Epithelial cell of proximal tubule (primary cell): ENCODE measurements at places on chromosomes 13 and 19. TPM values are rescaled to one million over a fixed set of nuclear protein-coding genes. Genes with fewer than 3 reads are reported as not detected.

- DNase-seq, result peak; percentile 12
Observed at GRCh38 chr13:29771247-29771646, 79.2 kb downstream of the UBL3 start.

Gene LRRC8E
- total RNA-seq, result 11.9 and 18.9 TPM in 2 replicates

Gene ZNF229
- 3.1 and 4.8 TPM in 2 replicates for total RNA-seq

Gene LYPD5
- total RNA-seq, result 1.2 TPM in 1 of 2 replicates, not detected in the other

DNA sequence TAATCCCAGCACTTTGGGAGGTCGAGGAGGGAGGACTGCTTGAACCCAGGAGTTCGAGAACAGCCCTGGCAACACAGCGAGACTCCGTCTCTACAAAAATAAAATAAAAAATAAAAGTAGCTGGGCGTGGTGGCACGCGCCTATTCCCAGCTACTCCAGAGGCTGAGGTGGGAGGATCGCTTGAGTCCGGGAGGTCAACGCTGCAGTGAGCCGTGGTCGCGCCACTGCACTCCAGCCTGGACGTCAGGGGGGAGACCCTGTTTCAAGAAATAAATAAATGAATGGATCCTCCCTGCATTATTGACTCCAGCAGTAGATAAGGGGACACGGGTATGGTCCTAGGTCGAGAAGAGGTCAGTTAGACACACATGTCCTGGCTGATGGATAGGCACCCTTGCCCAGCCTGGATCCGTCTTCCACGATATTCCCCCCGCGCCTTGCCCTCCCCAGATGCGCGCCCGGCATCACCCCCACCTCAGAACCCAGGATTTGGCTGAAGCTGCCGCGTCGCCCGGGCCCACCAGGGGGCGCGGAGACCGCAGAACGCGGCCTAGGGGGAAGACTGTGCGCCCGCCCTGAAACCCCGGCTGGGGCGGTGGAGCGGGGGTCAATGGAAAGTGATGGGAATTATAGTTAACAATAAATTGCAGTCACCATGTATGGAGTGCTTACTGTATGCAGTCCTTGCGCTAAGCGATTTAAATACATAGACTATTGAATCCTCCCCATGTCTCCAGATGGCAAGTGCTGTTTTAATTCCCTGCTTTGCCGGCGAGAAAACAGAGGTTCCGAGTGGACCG lies 2.1 kb upstream of the HOOK2 start:
- DNase-seq, result no peak

- no peak for DNase-seq
Observed at GRCh38 chr13:35592457-35592856, 116.0 kb upstream of the MAB21L1 start.

GRCh38 chr19:46841458-46842083 lies 9.1 kb downstream of the AP2S1 start:
- no peak for DNase-seq

- no peak for DNase-seq
Observed at GRCh38 chr13:98787173-98787572, 34.7 kb upstream of the SLC15A1 start.

DNA sequence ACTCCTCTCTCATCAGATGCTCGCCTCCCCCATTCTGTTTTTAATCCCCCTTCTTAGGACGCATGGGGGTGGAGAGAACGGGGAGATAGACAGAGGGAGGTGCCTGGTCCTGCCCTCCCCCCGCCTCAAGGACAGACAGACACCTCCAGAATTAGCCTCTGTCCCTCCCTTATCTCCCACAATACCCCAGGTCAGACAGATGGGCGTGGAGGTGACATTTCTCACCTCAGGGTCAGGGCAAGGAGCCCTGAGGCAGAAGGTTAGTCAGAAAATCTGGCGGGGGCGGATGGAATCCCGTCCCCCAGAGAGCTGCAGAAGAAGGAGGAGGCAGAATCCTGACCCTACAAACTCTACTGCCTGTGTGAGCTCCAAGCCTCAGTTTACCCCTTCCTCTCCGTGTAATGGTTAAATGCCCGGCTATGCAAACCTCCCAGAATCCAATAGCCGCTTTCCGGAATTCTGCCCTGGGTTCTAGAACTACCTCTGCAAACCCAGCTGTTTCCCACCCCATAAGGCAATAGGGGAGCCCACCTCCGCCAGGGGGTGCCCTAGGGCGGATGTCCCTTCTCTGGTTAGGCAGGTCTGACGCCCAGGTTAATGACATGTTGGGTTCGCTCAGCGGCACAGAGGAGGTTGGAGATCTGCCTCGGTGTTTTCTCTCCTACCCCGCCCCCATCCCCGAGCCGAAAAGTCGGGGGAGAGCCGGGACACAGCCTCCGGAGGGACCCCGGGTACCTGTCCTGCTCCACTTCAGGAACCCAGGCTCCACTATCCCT lies 900 bp downstream of the PPP1R13L start:
- no peak for DNase-seq

DNA sequence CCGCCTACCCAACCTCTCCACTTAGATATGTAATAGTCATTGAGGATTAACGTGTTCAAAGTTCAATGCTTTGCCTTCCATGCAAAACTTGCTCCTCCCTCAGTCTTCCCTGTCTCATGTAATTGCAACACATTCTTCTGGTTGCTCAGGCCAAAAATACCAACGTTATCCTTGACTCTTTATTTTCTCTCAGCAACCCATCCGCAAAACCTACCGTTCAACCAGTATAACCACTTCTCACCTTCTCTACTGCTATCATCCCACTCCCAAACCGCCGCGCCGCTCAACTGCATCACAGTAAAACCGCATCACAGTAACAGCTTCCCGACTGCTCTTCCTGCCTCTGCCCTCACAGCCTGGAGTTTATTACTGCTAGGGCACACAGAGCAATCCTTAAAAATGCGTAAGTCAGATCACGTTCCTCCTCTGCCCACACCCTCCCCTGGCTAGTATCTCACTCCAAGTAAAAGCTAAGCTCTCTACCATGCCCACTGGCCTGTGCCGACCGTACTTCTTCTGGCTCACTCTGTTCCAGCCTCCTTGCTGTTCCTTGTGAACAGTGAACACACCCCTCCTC lies 8.2 kb downstream of the MTIF3 start:
- no peak for DNase-seq

- no peak for DNase-seq
Observed at GRCh38 chr19:29923653-29924052, 18.4 kb upstream of the URI1 start.
